CD4-positive, alpha-beta T cell treated with Interleukin-1 beta for 1 hour (primary cell): ENCODE measurements at places on chromosomes 4 and X.

DNA sequence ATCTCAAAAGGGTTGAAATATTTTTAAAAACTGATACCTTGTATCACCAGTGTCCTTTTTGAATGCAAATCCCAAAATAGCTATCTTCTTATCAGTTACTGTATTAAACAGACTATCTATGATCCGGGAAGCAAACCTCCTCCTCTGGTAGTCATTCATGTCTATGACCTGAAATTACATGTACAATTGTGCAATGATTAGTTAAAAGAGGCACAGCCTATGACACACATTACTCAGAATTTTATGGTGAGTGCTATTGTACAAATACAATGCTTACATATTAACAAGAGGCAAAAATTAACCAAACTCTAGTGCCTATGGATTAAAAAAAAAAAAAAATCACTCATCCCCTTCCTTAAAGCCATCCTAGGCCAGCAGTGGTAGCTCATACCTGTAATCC lies 21.7 kb downstream of the UGDH start:
- no peak for DNase-seq

- no peak for DNase-seq
Measured at GRCh38 chrX:139890991-139891700, 41.7 kb downstream of the ATP11C start.

DNA sequence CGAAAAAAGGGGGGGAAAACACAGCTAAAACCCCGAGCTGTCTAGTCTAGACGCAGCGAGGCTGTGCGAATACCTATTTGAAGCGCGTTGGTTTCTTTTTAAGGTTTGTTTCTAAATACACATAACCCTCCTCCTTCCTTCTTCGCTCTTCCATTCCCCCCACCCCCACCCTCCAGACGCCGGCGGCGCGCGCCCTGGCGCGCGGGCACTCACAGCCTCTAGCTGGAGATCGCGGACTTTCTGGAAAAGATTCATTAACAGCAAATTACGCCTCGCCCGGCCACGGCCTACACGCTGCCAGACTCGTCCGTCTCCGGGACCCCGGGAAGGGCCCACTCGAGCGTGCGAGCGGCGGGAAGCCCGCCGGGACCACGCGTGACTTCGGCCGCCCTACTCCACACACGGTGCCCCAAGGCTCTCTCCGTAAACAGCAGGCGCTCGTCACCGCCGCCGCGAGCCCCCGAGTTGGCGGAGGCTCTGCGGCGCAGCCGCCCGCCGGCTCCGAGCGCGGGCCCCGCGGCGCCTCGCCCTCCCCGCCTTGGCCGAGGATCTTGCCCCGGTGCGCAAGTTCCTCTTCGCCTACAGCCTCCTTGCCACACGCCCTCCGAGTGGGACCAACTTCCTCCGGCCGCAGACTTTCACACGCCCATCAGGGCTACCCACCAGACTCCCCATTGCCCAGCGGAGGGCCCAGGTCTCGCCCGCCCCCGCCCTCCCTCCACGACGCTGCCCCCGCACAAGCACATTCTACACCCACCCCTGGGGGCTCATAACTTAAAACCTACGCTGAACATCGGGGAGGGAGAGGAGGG lies 2.0 kb downstream of the BCOR start:
- DNase-seq, result peak; percentile 42

DNA sequence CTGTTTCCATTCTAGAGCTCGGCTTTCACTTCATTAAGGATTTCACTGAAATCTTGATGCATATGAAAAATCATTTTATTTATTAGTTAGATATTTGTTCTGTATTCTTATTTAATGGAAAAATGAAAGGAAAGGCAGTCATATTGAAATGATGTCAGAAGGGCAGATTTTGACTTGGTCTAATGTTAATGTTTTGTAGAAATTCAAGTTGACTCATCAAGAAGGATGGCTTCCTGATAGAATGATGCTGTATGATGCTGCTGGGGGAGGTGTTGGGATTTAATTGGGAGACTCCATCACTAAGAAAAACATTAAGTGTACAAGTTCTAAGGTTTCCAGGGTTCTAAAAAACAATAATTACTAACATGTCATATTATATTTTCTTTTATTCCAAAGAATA lies 204.8 kb downstream of the PDGFC start:
- DNase-seq, result no peak

- no peak for DNase-seq
Measured at GRCh38 chr4:128517096-128517738, 229.6 kb upstream of the PGRMC2 start.

DNA sequence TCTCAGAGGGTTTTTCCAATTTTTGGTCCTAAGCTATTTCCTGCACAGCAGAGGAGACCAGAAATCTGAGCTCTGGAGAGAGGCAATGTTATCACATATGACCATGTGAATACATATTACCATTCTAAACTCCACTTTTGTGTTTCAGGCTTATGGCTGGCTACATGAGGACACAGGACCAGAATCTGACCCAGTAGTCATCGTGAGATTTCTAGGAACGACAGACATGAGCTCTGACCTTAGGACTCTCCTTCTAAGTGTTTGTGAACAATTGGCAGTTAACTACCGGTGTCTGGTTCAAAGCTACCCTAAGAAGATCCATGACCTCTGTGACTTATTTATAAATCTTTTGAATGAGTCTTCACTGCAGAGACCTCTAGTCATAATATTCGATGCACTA lies 198.6 kb downstream of the NWD2 start:
- DNase-seq, result no peak
